Hematopoietic multipotent progenitor cell treated with erythropoietin and hydrocortisone succinate and interleukin-3 and kit ligand, for 6 days (in vitro differentiated cells): ENCODE measurements at places on chromosomes 5 and 9.

- no peak for DNase-seq
These were observed 273.4 kb downstream of the KCNN2 start for GRCh38 chr5:114634967-114635901.

DNA sequence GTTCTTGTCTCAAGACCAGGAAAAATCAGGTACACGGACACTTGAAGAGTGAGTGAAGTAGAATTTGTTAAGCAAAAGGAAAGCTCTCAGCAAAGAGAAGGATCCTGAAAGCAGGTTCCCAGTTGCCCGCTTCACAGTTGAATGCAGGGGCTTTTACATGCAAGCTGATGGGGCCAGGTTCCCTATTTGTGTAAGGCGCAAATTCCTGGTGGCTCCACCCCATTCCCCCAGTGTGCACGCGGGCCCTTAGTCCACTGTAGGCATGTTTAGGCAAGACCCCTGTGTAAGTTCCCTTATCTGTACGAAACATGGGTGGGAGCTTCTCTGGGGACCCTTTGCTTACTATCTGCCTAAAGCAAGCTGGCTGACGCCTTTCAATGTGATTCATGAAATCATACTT, 2.7 kb upstream of the AGTPBP1 start:
- peak; percentile 40 for DNase-seq

DNA sequence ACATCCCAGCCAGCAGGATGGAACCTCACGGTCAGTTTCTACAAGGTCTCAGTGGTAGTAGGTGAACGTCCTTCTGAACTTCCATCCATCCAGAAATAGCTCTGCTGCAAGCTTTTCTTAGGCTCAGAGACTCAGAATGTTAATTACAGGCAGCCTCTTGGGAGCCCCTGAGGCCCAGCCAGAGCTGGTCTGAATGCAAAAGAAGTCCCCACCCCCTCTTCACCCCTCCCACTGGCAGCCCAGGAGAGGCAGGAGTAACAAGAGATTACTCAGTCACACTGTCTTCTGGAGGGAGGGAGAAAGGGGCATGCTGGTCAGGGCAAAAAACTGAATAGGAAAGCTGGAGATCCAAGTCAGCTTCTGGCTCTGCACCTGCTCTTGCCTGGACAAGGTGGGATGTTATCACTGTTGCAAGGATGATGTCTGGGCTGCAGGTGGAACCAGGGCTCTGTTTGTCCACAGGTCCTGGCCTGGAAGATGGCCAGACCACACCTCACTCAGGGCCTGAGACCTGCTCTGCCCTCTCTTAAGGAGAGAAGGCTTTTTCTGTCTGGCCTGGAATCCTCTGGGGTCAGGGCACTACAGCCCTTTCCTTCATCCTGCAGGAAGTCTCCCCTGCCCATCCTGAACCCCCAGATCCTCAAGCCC, 9.1 kb downstream of the ENHO start:
- DNase-seq: no peak

DNA sequence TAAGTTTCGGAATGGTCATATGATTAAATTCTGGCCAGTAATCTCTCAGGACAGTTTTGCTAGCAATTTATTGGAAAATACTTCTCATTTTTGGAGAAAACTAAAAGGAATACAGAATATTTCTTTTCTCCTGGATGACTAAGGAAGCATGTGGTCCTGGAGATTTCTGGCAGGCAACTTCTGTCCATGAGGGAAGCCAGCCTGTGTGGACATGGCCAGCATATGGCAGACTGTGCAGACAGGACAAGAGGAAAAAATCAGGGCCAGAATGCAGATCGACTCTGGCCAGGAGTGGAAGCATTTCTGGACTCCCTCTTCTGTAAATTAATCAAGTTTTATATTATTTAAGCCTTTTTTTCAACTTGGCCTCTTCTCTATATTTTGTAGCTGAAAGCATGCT, 100.4 kb upstream of the CDH18 start:
- no peak for DNase-seq

- DNase-seq: peak; percentile 35
These were observed 101.0 kb downstream of the CD180 start for GRCh38 chr5:67095346-67096171.
